Dermis blood vessel endothelial cell (primary cell): ENCODE measurements at places on chromosomes 1 and 21. TPM values are rescaled to one million over a fixed set of nuclear protein-coding genes. Genes with fewer than 3 reads are reported as not detected.
A peak's percentile ranks its signal among the peaks of the same experiment; 100 is the strongest.

Gene CFAP107
- not detected in 2 replicates for total RNA-seq

Gene DENND2D
- total RNA-seq: 2.6 and 2.7 TPM in 2 replicates

Gene FALEC
- not detected in 2 replicates for total RNA-seq

Gene PRMT6
- total RNA-seq: 18.4 and 21.2 TPM in 2 replicates

Gene RGS13
- total RNA-seq: not detected in 2 replicates

DNA sequence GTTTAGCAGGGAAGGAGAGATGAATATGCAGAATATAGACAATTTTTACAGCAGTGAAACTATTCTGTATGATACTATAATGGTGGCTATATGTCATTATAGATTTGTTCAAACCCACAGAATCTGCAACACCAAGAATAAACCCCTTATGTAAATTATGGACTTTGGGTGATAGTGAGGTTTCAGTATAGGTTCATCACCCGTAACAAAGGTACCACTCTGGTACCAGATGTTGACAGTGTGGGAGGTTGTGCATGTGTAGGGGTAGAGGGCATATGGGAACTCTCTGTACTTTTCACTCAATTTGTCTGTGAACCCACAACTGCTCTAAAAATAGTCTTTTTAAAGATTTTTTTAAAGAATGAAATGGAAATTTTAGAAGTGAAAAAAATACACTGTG is 29.9 kb upstream of the PRDX6 start:
- DNase-seq: no peak

DNA sequence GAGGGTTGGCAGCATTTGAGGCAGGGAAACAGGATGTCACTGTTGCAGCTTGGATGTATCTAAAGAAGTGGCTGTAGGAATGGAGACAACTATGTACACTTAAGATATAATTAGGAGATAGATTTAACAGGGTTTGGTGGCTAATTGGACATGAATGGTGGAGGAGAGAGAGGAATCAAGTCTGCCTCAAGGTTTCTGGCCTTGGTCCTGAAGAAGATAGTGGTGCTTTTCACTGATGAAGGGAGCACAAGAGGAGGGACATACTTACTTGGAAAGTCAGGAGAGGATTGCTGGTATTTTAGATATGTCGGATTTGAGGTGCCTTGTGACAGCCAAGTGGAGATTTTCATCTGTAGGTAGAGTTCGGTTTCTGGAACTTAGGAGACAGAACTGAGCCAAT is 123.9 kb downstream of the ST6GALNAC3 start:
- DNase-seq: peak; percentile 7

GRCh38 chr1:112472142-112472541 is 36.6 kb upstream of the WNT2B start:
- no peak for DNase-seq

- peak; percentile 40 for DNase-seq
These were observed 711 bp downstream of the TRNP1 start for GRCh38 chr1:26994020-26994786.

DNA sequence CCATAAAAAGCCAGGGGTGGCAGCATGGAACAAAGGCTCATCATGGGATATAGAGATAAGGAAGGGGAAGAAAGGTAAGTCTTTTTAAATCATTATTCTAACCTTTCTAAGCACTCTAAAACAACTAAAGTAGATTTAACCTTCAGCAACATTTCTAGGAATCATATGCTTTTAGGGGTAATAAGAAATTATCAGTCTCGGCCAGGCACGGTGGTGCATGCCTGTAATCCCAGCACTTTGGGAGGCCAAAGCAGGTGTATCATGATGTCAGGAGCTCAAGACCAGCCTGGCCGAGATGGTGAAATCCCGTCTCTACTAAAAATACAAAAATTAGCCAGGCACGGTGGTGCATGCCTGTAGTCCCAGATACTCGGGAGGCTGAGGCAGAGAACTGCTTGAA is 20.3 kb upstream of the PHTF1 start:
- no peak for DNase-seq

GRCh38 chr1:22018583-22019559 is 17.4 kb downstream of the CELA3A start:
- DNase-seq: peak; percentile 84

DNA sequence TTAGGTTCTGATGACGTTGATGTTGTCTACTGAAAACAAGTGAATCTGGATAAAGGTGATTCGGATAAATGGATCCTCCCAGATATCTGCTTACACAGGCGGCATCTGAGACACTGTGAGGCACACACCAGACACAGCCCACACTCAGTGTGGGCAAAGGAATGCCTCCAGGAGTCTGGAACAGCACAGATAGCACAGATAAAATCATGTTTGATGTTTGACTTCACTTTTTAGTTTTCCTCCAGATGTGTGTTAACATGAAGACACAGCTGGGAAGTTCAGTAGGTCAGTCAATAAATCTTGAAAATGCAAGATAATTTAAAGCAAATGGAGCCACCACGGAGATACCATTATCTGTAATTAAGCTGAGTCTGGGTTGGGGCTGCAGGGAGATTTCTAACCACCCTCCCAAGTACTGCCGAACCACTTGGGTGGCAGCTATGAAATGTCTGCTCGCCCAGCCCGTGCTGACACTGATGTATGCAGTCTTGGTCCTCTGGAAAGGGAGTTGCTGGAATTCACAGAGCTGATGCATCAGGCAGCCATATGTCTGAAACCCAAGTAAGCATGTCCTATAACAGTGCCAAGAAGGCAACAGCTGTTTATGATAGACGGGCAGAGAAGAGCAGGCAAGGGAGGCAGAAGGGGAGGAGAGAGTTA is 11.7 kb downstream of the CAPN9 start:
- no peak for DNase-seq

DNA sequence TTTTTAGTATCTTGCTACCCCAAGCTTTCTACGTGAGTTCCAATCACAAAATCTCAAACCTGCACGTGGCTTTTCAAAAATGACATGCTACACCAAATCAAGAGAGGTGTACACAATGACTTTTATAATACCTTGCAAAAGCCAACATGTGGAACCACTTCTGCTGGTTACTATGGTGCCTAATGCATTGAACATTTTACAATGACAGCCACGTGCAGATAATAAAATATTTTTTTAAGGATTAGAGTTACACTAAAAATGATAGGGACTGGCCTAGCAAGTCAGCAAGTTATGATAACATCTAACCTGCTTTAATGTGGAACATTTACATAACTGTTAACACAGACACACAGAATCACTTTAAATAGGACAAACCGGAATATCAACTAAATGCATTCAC is 30.2 kb downstream of the EYA3 start:
- DNase-seq: no peak

GRCh38 chr1:243273506-243273905 is 17.7 kb downstream of the SDCCAG8 start:
- DNase-seq: no peak
